Uterus (tissue), 4 donors: ENCODE measurements at places on chromosomes 6 and 20. TPM values are rescaled to one million over a fixed set of nuclear protein-coding genes. Genes with fewer than 3 reads are reported as not detected.

SYCP2 gene
- 6.2 TPM for total RNA-seq

DAAM2 gene
- 11.0 TPM for total RNA-seq

DNA sequence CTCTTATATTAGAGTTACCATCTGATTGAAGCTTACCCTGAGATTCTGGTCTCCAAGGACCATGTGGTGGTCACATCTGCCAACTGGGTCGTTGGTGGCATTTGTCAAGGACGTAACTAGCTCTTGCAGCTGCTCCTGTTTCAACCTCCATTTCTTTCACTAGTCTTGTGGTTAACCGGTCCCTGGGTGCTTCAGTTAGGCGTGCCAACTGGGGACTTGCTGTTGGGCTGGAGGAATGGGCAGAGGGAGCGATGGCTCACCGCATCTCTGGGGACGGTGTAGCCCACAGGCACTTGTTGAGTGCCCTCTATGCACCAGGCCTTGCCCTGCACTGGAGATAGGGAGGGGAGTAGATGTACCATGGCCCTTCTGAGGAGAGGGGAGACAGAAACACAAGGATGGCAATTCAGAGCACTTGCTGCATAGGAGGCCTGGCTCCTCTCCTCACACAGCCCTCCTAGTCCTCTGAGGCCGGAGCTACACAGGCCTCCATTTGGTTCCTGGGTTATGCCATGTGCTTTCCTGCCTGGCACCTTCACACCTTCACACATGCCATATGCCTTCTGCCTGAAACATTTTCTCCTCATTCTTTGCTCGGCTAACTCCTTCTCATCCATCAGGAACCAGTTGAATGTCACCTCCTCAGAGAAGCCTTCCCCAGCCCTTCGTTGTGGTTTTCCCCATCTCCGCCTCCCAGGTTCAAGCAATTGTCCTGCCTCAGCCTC is 20.0 kb upstream of the ASXL1 start:
- no peaks in the 10 kb centered on the region for H3K27me3 ChIP-seq
- no peak for DNase-seq
- H3K4me3 ChIP-seq: no peak overlapping the region
- H3K27ac ChIP-seq: no peak overlapping the region
- H3K36me3 ChIP-seq: no peaks in the 10 kb centered on the region

CTCFL gene
- total RNA-seq: not detected

PRND gene
- 1.0 TPM for total RNA-seq

TFAP2A gene
- 0.21 TPM for total RNA-seq

DNA sequence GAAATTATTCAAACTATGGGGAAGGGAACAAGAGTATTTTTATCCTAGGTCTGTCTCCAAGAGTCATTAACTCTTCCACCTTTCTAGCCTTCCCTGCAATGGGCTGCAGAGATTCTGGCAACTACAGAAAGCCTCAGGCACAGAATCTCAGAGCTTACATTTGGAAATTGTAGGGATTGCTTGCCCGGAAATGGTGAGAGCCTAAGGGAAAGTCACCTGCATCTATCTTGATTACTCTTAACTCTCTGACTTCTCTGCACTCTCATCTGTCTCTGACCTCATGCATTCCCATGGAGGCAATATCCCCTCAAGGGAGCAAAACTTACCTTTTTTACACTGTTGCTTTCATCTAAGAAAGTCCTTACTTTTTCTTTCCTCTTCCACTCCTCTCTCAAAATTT is 513.2 kb upstream of the MARCKS start:
- H3K27me3 ChIP-seq: no peaks in the 10 kb centered on the region
- H3K4me3 ChIP-seq: no peak overlapping the region
- H3K27ac ChIP-seq: no peak overlapping the region
- no peaks in the 10 kb centered on the region for H3K4me1 ChIP-seq
- no peaks in the 10 kb centered on the region for H3K36me3 ChIP-seq

DNA sequence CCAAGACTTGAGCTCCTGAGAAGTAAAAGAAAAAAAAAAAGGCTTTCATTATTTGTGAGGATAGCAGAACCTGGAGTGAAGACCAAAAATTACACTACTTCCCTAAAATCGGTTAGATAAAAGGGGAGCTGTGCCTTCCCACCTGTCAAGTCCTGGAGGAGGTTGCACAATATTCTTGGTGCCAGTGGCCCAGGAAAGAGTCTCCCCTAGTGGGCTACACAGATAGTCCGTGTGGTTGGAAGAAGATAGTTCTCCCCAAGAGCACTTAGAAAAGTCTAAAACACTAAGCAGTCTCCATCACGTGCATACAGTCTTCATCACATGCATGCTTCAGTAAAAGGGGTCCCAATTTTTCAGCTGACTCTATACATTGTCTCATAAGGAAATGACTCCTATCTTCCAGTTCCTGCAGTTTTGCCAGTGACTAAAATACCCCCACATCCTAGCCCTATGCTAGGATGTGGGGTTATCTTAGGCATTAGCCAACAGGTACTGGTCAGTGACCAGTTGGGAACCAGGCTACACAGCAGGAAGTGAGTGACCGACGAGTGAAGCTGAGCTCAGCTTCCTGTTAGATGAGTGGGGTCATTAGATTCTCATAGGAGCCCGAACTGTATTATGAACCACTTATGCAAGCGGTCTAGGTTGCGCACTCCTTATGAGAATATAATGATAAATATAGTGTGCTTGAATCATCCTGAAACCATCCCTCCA is 199.5 kb upstream of the FAM83B start:
- H3K27me3 ChIP-seq: no peaks in the 10 kb centered on the region
- no peak overlapping the region for H3K4me3 ChIP-seq
- no peaks in the 10 kb centered on the region for H3K36me3 ChIP-seq
- peak overlapping the region; percentile 47 for H3K27ac ChIP-seq
- no peak for DNase-seq

DNA sequence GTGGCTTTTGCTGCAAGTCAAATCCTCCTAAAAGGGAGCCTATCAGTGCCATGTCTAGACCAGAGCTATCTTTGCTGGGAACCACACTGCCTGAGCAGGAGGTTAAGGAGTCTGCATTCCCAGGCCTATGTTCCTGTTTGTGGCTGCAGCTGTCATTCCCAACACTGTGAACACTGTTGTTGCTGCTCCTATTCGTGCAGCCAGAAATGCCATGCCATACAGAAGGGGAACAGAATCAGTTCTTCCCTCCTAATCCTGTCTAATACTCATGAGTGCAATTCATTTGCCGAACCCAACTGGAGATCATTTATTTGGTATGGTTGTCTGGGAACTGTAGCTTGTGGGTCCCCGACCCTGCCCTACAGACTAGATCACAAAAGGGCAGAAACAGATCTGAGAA is 406.5 kb upstream of the GJE1 start:
- H3K27ac ChIP-seq: no peak overlapping the region
- DNase-seq: no peak
- no peaks in the 10 kb centered on the region for H3K36me3 ChIP-seq
- H3K4me3 ChIP-seq: no peak overlapping the region
- H3K4me1 ChIP-seq: no peaks in the 10 kb centered on the region

DNA sequence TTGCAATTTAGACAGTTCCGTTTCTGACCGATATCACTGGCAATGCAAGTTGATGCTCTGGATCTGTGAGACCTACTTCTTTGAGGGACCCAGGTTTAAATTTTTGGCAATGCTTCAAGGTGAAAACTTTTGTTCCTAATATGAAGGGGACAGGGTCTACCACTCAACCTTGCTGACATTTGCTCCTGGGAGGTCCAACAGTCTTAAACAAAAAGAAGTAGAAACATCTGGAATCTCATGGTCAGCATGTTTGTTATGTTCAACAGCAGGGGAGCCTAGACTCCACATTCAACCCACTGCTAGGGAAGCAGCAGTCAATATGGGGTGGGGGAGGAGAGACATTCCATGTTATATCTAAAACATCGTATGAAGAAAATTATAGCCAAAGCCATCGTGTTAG is 196.4 kb downstream of the SIM1 start:
- DNase-seq: no peak
- no peak overlapping the region for H3K4me3 ChIP-seq
- H3K4me1 ChIP-seq: no peaks in the 10 kb centered on the region
- no peaks in the 10 kb centered on the region for H3K36me3 ChIP-seq

RPP21 gene
- 12.9 TPM for total RNA-seq

GRM4 gene
- 0.35 TPM for total RNA-seq

GRCh38 chr6:37007340-37008043 is 2.0 kb downstream of the FGD2 start:
- DNase-seq: no peak
- no peak overlapping the region for H3K4me3 ChIP-seq
- H3K36me3 ChIP-seq: no peaks in the 10 kb centered on the region
- H3K27ac ChIP-seq: no peak overlapping the region

CAPN11 gene
- 1.5 TPM for total RNA-seq

DNA sequence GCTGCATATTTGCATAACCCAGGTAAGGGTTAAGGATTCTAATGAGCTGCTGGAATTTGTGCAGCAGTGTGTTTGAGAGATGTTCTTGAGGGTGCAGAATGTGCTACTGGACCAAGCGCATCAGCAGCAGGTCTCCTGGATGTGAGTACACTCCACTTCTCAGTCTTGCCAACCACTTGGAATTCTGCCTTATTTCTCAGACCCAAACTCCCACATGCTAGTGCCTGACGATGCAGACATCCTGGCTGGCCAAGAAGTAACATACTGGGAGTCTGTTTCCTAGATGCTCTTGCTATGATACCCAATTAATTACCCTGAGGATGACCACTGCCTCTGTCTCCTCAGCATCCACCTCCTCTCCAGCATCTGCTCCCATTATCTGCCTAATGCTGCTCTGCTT is 186.6 kb downstream of the MOXD1 start:
- DNase-seq: no peak
- no peaks in the 10 kb centered on the region for H3K27me3 ChIP-seq
- H3K4me1 ChIP-seq: no peaks in the 10 kb centered on the region
- H3K4me3 ChIP-seq: no peak overlapping the region
- no peaks in the 10 kb centered on the region for H3K36me3 ChIP-seq

PCK1 gene
- total RNA-seq: 0.26 TPM

GRCh38 chr6:16654701-16655100 is 106.6 kb downstream of the ATXN1 start:
- H3K36me3 ChIP-seq: no peaks in the 10 kb centered on the region
- no peak overlapping the region for H3K4me3 ChIP-seq
- H3K27me3 ChIP-seq: no peaks in the 10 kb centered on the region
- H3K27ac ChIP-seq: no peak overlapping the region
- H3K4me1 ChIP-seq: peaks cover 4% of the 10 kb centered on the region
- DNase-seq: no peak

LRRC73 gene
- total RNA-seq: 1.5 TPM

CFB gene
- total RNA-seq: 32.6 TPM

DNA sequence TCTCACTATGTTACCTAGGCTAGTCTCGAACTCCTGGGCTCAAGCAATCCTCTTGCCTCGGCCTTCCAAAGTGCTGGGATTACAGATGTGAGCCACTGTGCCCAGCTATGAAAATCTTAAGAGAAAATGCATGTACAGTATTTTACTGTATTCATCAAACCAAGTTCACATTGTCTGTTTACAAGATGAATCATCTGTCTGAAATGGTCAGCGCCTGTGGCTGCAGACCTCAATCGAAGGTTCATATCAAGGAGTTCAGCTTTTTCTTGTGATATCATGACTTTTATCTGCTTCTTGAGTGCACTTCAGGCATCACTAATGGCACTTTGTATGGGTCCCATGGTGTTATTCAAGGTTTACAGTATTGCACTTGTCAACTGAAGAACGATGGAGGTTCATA is 155.1 kb downstream of the SLC16A10 start:
- no peak overlapping the region for H3K27ac ChIP-seq
- no peak overlapping the region for H3K4me3 ChIP-seq
- no peaks in the 10 kb centered on the region for H3K36me3 ChIP-seq
- H3K4me1 ChIP-seq: no peaks in the 10 kb centered on the region
- no peak for DNase-seq

DNA sequence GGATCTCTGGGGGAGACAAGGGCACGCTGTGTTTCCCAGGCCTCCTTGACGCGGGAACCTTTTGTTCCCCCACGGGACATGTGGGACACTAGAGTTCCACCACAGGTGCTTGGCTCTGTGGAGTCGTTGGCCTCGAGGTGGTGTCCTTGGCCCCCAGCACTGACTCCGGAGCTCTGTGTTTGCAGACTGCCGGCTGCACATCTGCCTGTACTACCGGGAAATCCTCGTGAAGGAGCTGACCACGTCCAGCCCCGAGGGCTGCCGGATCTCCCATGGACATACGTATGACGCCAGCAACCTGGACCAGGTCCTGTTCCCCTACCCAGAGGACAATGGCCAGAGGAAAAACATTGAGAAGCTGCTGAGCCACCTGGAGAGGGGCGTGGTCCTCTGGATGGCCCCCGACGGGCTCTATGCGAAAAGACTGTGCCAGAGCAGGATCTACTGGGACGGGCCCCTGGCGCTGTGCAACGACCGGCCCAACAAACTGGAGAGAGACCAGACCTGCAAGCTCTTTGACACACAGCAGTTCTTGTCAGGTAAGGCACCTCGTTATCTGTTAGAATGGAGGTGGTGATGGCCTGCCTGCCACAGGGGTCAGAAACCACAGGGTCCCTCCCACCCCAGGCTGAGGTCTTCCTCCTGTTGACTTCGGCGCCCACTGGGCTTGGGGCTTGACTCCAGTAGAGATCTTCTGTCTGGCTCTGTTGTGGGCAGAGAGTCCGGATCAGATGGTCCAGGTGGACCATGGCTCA is 9.9 kb downstream of the IRF4 start:
- H3K27ac ChIP-seq: no peak overlapping the region
- DNase-seq: no peak
- H3K4me1 ChIP-seq: no peaks in the 10 kb centered on the region
- no peak overlapping the region for H3K4me3 ChIP-seq
- H3K36me3 ChIP-seq: no peaks in the 10 kb centered on the region

- no peak for DNase-seq
- no peaks in the 10 kb centered on the region for H3K27me3 ChIP-seq
- H3K27ac ChIP-seq: no peak overlapping the region
- no peaks in the 10 kb centered on the region for H3K4me1 ChIP-seq
These were observed 376.4 kb downstream of the HACE1 start for GRCh38 chr6:104483225-104483834.

- DNase-seq: no peak
- no peaks in the 10 kb centered on the region for H3K27me3 ChIP-seq
- H3K36me3 ChIP-seq: no peaks in the 10 kb centered on the region
- no peaks in the 10 kb centered on the region for H3K4me1 ChIP-seq
- H3K27ac ChIP-seq: no peak overlapping the region
These were observed 17.0 kb upstream of the RNF146 start for GRCh38 chr6:127249621-127250020.

FAM83D gene
- 15.1 TPM for total RNA-seq

- H3K4me3 ChIP-seq: no peak overlapping the region
- H3K27me3 ChIP-seq: no peaks in the 10 kb centered on the region
- no peak for DNase-seq
- H3K36me3 ChIP-seq: no peaks in the 10 kb centered on the region
These were observed 3.9 kb downstream of the RWDD1 start for GRCh38 chr6:116575227-116575626.

- no peaks in the 10 kb centered on the region for H3K27me3 ChIP-seq
- no peaks in the 10 kb centered on the region for H3K4me1 ChIP-seq
- H3K27ac ChIP-seq: no peak overlapping the region
- no peak overlapping the region for H3K4me3 ChIP-seq
- no peak for DNase-seq
- H3K36me3 ChIP-seq: no peaks in the 10 kb centered on the region
These were observed 373.9 kb upstream of the ID4 start for GRCh38 chr6:19463250-19463649.
